ENCODE measurements at places on chromosomes 5 and 9.

- no peak for DNase-seq
Measured at GRCh38 chr5:151233616-151234085, 9.8 kb upstream of the CCDC69 start.

DNA sequence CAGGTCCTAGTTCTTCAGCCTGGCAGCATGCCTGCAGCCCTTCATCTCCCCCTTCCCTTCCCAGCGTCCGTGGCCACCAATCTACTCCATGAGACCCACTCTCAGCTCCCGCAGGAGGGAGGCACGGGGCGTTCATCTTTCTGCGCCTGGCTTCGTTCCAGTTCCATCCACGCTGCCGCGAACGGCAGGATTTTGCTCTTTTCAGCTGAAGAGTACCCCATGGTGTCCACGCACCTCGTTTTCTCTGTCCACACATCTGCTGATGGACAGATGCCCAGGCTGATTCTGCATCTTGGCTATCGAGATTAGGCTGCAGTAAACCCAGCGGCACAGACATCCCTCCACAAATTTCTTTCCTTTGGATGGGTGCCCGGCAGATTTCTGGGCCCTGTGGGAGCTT is 30.5 kb upstream of the NKD2 start:
- no peak for DNase-seq

DNA sequence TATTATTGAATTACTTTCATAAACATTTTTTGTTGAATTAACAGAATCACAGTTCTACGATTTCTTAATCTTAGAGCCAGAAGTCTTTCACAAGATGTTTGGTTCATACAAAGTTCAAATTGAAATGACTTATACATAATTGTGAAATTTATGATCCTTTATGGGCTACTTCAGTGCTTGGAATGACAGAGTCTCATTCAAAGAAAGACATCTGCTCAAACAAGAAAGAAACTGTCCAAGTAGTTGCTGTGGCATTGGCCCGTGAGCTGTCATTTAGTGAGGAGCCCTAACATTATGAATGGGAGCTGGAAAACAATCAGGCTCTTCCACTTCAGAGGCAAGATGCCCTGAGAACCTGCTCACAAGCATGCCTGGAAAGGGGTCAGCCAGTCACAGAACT is 63.4 kb downstream of the AUH start:
- peak; percentile 70 for DNase-seq

GRCh38 chr9:106069241-106069640 is 374.9 kb downstream of the TMEM38B start:
- no peak for DNase-seq

DNA sequence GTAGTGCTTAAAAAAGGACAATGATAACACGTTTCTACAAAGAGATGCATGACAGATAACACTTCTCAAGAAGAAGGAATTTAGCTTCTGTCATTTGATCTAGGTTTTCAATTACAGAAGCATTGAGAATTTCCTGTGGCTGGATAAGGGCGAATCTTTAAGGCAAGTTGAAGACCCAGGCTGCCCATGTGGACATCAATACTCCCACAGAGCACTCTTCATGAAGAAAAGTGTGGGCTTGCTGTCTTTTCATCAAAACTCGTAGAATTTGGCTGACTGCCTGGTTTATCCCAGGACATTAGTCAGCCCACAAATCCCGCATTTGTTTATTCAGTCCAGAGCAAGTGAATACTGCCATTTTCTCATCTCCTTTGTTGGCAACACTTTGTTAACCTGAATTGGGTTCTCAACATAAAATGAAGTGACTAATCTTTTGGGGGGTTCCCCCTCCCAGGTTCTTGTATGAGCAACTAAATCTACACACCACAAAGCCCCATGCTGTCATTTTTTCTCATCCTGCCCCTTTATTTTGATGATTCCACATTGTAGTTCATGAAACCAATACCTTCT is 43.4 kb upstream of the CDKN2B start:
- DNase-seq, result peak; percentile 91

DNA sequence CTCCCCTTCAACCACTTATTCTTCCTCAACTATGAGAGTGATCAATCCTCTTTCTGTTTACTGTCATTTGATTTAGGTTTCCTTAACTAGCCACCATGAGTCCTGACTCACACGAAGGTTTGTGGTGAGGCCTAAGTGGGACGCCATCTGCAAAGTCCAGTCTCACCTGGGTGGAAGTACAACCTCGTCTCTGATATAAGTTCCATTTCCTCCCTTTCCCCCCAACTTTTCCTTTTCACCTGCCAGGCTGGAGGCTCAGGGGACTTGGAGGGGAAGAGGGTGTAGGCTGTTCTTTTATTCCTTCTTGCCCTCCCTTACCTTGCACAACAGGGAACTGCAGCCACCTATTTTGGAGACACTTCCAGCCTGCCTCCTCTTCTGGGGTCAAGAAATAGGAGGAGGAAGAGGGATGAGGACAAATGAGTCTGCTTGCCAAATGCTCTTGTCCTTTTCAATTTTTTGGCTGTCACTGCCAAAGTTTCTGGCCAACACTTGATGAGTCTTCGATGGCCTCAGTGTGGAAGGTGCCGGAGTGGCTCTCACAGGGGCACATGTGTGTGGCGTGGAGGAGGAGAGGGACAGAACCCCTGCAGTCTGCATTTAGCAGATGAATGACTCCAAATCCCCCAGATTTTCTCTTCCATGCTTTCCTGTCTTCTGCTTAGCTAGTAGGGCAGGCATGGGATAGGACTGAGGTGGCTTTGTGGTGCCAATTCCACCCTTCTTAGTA is 249.6 kb downstream of the NSG2 start:
- no peak for DNase-seq

GRCh38 chr9:123318202-123318601 is 37.8 kb upstream of the CRB2 start:
- no peak for DNase-seq

GRCh38 chr9:128701227-128701854 is 962 bp upstream of the PKN3 start:
- DNase-seq, result peak; percentile 41

DNA sequence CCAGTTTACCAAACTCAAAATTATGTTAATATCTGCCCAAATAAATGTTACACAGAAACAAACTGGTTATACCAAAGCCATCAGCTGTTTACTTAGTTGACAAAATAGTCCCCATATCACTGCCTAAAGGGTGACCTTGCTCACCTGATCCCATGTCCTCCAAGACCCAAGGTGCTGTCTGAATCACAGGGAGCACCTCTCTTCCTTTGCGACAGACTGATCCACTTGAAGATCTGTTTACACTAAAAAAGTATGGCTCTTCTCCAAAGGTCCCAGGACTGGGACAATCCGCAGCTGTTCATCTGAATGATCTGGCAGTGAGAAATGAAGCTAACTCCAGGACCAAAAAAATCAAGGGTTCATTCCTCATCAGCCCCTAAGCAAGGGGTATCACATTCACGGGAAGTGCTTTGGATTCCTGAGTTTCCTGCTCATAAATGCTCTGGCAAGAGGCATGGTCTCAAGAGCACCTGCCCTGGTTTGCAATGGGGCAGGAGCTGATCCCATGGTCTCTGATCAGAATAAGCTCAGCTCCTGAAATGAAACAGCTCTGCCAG is 5.0 kb downstream of the PRUNE2 start:
- no peak for DNase-seq

DNA sequence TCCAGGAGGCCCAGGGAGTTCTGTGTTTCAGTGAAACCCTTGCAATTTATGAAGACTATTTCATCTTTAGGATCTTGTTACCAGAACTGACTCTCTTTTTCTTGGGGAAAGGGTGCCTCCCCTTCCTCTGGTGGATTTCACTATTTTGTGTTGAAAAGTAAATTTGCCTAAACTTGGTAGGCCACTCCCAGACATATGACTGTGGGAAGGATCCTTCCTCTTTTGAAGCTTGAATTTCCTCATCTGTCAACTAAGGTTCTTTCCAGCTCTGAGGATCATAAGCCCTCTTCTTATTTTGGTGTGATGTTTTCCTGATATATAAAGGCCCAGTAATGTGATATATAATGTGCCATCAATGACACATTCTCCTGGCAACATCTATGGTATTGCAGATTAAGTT is 59.1 kb upstream of the ZFAND5 start:
- no peak for DNase-seq

GRCh38 chr5:143023411-143024096 is 253.4 kb downstream of the ARHGAP26 start:
- DNase-seq, result peak; percentile 29

GRCh38 chr9:18184401-18184800 is 289.6 kb upstream of the ADAMTSL1 start:
- DNase-seq, result peak; percentile 38

- DNase-seq, result no peak
Measured at GRCh38 chr5:143693651-143694252, 118.2 kb upstream of the HMHB1 start.

- peak; percentile 41 for DNase-seq
Measured at GRCh38 chr5:56358703-56359681, 125.9 kb upstream of the ANKRD55 start.

DNA sequence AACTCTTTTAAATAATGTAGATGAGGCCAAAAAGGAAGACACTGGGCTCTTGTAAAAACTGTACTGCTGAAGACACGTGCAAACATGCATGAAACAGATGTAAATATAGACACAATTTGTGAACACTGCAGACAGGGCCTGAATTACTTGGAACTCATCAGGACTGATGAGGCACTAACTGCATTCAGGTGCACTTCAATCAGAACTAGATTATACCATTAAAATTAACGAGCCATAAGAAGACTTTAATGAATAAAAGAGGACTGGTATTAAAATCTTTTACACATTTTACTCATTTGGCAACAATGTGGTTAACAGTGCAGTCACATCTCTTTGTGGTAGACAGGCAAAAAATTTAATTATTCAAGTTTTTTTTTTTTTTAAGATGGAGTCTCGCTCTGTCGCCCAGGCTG is 13.4 kb upstream of the ZCCHC9 start:
- no peak for DNase-seq

DNA sequence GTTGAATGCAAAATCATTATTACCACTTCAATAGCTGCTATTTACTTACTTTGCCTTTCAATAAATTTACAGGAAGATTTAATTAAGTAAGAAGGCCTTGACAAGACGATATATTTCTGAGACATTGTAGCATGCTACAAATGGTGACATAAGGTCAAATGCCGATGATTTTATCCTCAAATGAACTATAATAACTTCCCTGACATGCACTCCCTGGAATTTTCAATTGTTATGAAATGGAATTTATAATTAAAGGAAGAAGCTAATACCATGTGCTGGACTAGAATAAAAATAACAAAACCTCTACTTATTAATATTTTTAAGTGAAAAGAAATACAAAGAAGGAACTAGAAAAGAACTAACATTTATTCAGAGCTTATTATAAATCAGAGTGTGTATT is 30.2 kb upstream of the ITGA1 start:
- no peak for DNase-seq

GRCh38 chr5:80516826-80517225 is 28.9 kb downstream of the FAM151B start:
- DNase-seq, result peak; percentile 72

DNA sequence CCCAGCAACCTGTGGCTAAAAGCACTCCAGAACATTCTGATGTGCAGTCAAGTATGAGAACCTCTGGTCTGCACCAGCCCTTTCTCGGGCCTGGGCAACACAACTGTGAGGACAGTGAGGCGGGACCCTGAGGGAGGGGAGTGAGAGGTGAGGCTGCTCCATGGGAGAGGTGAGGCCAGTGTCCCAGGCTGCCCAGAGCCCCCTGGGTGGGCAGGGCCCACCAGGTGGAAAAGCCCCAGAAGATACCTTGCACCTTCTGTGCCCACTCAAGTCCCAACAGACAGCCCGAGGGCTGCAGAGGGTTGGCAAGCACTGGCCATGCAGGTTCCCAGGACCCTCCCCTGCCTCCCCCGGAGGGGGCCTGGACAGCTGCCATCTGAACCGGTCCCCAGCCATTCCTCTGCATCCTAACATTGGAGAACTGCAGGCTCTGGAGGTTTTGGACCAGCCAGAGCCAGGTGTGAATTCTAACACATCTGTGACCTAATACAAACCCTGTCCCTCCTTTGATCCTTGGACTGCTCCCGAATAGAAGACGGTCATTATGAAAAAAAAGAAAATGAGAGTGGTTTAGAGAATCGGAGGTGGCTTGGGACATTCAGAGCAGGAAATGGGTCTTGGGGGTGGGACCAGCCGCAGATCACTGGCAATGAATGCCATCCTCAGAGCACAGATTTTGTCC is 57.0 kb downstream of the DUSP1 start:
- no peak for DNase-seq

DNA sequence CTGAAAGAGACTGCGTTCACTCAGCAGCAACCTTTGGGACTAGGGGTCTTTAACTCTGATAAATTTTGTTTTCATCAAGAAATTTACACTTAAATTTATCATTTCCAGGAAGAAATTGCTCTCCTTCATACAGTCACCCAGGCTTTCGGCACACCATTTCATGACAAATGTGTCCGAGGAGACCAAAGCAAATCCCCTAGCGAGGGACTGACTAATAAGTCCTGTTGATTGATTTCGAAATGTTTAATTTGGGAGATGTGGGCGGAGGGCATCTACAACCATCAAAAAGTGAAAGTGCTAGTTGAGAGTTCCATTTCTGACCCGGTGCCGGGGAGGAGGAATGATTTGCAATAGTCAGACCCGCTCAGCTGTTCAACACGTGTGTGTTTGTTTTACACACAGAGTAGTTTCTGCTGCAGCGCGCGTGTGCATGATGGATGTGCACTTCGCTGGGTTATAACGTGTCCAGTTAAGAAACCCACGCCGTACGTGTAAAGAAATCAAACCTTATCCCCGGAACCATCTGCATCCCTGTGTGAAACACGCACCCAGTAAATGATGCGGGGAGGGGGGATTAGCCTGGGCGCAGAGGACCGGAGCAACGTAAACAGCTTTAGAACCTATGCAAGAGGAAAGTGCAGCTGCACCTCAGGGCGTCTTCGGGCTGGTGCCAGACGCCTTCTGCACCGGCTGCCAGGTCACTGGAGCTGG is 845 bp upstream of the NR4A3 start:
- peak; percentile 84 for DNase-seq

- DNase-seq, result no peak
Measured at GRCh38 chr9:98830554-98830953, 23.1 kb downstream of the GALNT12 start.

GRCh38 chr9:133199648-133200321 is 9.3 kb downstream of the OBP2B start:
- DNase-seq, result no peak

DNA sequence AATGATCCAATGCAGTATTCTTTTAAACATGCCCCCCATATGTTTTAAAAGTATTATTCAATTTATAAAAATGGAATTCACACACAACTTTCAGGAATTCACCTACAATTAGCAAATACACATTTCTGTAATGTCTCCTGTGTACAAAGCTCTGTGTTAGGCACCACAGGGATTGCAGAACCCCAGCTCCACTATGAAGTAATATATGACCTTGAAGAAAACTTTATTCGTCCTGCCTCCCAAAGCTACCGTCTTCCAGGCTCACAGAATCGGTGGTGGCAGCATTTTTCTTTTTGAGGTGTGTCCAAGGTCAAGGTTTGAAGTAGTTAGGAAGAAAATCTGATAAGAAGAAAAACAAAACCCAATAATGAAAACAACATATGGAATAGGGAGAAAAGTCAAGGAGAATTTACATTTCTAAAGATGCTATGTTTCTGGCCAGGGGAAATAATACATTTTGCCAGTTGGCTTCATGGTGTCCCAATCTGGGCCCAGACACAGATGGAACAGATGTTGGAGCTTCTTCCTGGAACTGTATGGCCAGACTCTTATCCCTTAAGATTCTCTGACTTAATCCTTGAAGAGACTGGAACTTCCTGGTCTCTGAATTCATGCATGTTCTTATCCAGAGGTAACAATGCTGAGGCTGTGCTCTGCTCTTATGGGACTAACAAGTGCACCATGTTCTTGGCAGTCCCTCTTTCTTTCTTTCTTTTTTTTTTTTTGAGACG is 22.0 kb upstream of the LVRN start:
- DNase-seq, result no peak

- no peak for DNase-seq
Measured at GRCh38 chr9:69718218-69718617, 41.6 kb downstream of the PTAR1 start.

Data from cardiac muscle cell (in vitro differentiated cells and primary cell).